Naive thymus-derived CD8-positive, alpha-beta T cell (primary cell): ENCODE measurements at places on chromosomes 5 and 9.

DNA sequence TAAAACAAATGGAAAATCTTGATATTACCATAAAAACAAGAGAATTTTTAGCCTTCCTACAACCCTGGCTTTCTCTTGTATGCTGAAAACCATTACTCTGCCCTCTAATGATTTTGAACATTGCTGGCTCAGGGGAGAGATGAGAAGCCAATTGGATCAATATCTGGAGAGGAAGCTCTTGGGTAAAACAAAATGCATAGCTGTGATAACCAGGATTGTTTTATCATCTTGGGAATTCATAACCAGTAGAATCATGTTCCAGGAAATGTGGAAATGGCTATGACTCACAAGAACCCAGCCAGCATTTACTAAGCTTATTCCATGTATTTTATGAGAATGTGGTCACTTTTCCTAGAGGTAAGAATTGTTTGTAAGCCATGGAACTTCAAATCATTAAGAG is 51.1 kb upstream of the CTNND2 start:
- no peak for DNase-seq

GRCh38 chr9:129102791-129103594 is 7.6 kb downstream of the CRAT start:
- DNase-seq = no peak

- DNase-seq = no peak
Observed at GRCh38 chr5:52727020-52727419, 60.7 kb upstream of the ITGA1 start.

- no peak for DNase-seq
Observed at GRCh38 chr5:151312756-151313324, 9.3 kb upstream of the SLC36A3 start.

DNA sequence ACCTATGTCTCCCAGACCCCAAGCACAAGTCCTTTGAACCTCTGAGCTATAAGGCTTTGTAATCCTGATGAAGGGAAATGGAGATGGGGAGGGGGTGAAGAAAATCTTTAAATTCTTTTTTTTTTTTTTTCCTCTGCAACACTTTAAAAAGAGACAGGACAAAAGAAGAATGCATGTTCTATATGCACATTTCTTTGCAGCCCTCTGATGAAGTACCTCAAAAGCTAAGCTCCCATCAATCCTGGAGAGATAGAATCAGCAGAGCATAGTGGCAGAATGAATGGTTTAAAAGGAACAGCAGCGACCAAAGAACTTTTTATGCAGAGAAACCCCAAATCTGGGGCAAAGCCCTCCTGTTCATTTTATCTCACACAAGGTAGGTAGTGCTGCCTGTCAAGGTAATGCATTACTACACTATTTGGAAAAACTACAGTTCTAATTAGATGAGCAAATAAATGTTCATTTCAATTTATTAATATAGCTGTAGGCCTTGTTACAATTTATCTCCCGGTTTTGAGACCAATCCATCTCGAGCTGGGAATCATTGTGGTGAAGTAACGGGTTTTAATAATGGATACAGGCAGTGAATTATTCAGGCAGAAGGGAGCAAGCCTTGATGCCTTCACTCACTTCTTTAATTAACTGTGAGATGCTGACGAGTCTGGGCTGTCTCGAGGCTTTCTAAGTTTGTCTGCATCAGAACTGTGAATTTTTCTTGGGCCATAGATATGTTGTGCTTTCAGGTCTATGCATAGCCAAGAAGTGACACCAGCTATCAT is 173.5 kb upstream of the ZNF608 start:
- DNase-seq = no peak

- no peak for DNase-seq
Observed at GRCh38 chr5:103223031-103223955, 35.3 kb upstream of the MACIR start.

GRCh38 chr5:73214306-73214705 is 41.3 kb downstream of the TMEM174 start:
- no peak for DNase-seq
